ENCODE measurements at places on chromosomes 16 and 17.

- DNase-seq: no peak
These were observed 16.1 kb upstream of the ARHGAP44 start for GRCh38 chr17:12773153-12773552.

- peak; percentile 26 for DNase-seq
These were observed 20.2 kb downstream of the CBFA2T3 start for GRCh38 chr16:88956546-88957432.

DNA sequence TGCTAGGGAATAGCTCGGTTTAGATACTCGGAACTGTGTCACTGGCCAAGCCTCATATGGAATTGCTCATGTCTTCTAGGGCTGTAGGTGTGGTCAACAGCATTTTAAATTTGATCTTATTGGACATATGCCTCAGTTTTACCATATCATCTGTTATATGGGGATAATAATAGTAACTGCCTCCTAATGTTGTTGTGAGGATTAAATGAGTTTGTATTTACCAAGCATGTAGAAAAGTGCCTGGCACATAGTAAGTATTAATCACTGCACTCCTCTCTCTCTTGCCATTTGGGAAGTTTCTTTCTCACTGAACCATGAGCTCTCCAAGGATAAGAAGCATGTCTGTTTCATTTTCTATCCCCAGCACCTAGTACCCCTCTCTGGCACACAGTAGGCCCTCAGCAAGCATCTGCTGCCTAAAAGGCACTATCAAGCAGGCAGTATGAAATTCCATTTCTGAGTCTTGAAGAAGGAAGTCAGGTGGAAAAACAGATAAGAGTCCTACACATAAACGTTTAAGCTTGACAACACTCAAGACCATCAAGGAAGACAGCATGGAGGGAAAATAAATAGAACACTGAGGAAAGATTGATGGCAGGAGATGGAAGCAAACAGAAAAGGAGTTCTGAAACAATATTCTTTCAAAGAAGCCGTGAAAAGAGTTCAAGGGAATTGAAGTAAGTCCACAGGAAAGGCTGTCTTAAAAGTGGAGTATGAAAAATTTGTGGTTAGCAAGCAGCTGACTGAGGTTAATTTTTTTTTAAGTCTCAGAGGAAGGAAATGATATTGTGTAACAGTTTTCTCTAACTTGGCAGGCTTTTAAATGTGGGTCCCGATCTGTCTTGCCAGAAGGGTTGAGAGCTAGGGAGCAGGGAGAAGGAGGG is 2.2 kb upstream of the ATP6V0A1 start:
- DNase-seq: peak; percentile 73

DNA sequence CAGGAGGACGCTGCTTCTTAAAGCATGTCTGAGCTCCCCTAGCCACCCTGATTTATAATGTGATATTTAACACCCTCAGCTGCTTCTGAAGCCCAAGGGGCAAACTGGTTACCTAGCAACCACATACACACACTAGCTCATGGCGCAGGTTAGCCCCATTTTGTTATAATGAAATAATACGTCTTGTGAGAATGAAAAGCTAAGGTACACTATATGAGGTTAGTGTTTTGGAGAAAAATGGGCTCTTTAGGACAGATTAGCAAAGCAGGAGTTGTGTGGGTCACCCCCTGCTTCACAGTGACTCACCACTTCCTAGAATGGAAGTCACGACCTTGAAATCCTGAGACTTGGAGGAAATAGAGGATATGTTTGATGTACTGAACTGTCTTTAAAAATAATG is 404.8 kb upstream of the HSBP1 start:
- DNase-seq: peak; percentile 73

DNA sequence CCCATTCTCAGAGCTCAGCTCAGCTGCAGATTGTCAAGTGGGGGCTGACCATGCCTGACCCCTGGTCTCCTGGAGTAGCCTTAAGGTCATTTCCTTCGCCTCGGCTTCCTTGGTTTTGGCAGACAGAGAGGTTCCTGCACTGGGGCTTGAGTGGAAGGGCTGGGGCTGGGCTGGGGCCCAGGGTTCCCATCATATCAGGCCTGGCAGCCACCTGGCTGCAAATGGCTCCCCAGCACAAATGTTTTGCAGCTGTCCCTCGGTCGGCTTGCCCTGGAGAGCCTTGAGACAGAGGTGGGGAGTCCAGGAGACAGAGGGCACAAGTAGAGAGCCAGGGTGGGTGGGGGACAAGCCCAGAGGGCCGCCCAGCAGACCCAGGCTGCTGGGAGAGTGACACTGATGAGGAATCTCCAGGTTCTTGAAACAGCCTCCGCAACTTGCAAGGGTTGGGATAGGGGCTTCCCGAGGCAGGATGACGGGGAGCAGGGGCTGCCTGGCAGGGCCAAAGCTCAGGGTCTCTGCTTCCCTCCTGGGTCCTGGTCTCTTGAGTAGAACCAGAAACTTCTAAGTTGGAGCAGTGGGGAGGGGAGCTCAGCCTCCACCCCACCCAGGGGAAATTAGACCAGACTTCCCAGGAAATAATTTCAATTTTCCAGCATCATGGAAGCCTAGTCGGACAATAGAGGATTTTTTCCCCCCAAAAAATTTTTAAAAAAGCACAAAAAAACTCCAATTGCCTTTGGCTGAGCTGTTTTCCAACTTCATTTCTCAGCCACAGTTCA is 19.3 kb downstream of the IGFBP4 start:
- DNase-seq: no peak

DNA sequence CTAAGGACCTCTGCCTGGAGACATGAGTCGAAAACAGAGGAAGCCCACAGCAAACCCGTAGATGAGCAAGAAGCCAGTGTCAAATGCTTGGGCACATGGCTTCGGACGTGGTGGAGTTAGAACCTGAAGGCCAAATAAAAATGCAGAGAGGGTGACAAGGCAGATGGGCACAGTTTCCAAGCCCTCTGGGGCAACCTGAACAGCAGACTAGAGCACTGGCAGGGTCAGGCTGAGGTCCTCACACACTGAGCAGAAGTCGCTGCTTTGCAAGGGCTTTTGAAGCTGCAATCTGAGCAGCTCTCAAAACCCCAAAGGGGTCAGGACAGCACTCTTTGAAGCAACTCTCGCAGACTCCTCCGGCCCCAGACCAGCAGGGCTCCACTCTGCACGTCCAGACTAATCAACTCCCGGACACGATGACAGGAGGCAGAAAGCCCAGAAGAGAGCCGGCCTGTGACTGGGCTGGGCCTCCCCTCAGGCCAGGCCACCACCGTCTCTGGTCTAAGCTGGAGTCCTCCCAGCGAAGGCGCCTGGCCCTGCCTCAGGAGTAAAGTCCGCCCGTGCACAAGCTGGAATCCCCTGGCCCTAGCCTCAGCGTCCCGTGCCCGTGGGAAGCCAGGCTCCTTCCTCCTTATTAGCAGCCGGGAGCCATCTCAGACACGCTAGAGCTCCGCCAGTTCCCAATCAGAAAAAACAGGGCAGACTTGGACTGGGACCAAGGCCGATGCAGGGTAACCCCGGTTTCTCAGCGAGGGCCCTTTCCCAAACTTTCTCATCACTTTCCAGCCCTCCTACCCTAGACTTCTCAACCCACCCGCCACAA is 924 bp downstream of the SMARCD2 start:
- DNase-seq: peak; percentile 56

GRCh38 chr17:1604831-1605528 is 23.7 kb downstream of the SLC43A2 start:
- DNase-seq: no peak

DNA sequence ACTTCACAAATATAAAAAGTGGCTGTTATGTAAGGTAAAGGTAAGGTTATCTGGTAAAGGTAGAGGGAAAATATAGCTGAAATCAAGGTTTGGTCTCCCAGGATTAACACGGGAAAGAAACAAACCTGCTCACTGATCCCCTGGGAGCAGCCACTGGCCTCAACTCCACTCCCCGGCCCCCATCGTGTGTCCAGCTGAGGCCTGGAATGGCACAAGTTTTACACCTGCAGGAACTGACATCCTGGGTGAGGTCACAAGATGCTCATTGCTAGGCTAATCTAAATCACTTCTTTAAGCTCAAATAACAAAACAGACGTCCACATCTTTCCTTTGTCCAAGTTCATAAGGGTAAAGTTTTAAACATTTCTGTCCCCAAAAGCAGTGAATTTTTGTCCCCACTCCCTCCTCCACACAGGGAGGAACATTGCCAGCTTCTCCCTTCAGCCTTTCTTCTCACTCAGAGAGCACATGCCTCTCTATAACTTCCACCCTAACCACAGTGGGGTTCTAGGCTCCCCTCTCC is 46.3 kb downstream of the ERN1 start:
- DNase-seq: no peak

DNA sequence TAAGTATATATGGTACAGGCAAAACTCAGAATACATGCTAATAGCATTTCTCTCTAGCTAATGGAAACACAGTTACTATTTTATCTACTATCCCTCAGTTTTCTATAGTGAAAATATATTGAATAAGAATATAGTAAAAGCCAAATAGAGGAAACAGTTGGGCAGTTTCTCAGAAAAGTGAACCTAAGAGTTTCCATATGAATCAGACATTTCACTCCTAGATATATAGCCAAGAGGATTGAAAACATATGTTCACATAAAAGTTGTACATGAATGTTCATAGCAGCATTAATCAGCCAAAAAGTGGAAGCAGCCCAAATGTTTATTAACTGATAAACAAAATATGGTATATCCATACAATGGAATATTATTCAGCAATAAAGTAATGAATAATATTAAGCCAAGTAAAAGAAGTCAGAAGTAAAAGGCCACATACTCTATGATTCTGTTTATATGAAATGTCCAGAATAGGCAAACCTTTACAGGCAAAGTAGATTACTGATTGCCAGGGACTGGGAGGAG is 134.6 kb downstream of the CYB561 start:
- DNase-seq: no peak

DNA sequence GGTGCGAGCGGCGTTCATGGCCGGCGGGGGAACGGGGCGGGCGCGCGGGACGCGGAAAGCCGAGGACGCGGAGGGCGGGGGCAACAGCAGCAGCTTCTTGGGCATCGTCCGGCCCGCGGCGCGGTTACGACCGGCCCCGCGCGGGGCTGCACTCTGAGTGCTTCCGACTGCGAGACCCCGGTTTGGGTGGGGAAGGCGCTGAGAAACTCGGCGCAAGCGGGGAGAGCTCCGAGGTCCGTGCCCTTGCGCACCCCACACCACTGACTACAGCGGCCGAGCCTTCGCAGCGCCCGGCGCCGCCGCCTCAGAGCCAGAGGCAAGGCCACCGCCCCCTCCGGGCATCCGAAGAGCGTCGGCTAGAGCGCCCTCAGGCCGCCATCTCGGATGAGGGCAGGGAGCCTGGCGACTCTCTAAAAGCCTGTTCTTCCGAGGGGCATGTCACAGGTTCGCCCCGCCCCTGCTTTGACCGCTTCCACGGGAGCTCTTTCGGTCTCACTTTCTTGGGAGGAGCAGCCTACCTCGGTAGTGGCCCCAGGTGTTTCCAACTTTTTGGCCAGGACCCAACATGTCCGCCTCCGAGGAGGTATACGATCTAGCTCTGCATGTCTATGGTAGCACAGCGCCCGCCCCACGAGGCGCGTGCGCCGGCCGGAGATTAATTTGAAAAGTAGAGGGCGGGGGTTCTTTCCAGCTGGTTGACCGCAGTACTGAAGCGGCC is at the start of gene PRPSAP1:
Gene PRPSAP1 (minus strand): TSS at position 318 of the 718 bp plus-strand sequence. CDS start 213 bp downstream, at position 105.
- DNase-seq: peak; percentile 89

GRCh38 chr16:85036236-85037049 is 8.8 kb downstream of the KIAA0513 start:
- DNase-seq: no peak

GRCh38 chr17:29054835-29055234 is 11.9 kb downstream of the PIPOX start:
- no peak for DNase-seq

DNA sequence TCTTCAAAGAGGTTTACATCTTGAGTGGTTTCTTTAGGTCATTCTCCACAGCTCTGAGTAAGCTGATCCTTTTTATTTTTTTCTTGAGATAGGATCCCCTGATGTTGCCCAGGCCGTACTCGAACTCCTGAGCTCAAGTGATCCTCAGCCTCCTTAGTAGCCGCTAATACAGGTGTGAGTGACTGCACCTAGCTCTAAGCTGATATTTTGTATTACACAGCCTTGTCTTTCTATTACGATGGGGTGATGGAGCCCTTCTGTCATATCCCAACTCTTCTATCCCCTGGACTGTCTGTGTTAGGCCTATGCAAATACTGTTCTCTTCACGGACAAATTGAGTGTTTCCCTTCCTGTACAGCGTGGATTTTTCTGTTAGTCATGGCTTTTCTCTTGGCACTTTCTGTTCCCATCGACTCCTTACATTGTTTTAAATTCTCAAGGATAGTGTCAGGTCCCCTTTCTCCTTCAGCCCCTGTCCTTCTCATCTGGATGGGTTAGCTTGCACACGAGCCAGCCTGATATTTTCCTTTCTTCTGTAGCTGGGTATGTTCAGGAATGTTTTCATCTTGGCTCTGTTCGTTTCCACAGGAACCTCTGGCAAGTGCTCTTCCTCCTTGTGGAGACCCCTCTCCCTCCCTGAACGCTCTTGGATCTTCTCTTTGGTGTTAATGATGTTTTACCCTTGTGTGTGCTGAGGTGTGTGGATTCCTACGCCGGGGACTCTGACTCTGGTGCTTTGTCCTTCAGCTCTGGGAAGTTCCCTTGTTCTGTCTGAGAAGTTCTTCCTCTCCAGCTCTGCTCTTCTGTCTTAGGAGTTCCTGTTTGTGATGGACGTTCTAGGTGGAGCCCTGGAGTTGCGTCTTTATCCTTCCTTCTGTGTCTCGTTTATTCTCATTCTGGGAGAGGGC is 2.3 kb downstream of the BANP start:
- no peak for DNase-seq

GRCh38 chr17:3972281-3972731 is 8.1 kb upstream of the ATP2A3 start:
- DNase-seq: no peak

- peak; percentile 50 for DNase-seq
These were observed 206.2 kb downstream of the PRKCB start for GRCh38 chr16:24041834-24042631.

GRCh38 chr17:76261421-76262215 is 3.5 kb upstream of the UBALD2 start:
- DNase-seq: peak; percentile 65

GRCh38 chr16:4019371-4019791 is 96.9 kb downstream of the ADCY9 start:
- peak; percentile 69 for DNase-seq

DNA sequence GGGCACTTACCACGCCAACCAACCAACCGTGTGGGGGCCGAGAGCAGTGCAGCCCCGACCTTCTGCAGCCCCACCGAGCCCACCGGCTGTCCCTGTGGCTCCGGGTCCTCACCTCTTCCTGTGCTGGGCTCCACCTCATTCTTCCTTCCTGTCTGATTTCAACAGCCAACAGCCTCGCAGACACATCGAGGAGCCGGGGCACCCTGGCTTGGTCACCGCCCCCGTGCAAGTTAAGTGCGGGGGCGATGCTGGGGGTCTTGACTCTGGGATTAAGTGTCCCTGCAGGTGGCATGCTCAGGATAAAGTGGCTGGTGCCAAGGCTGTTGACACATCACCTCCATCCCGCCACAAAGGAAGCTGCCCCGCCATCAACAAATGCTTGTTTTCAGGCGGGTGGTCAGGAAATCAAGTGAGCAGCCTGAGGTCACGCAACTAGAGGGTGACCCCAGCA is at the start of gene NLRC3:
Gene NLRC3 (minus strand): TSS at position 102 of the 451 bp plus-strand sequence. CDS start 12,367 bp downstream, outside the sequence.
- no peak for DNase-seq
